ENCODE measurements at places on chromosomes 4 and X.

- DNase-seq, result peak; percentile 11
Observed at GRCh38 chrX:119871245-119871598, 311 bp downstream of the RNF113A start.

- peak; percentile 8 for DNase-seq
Observed at GRCh38 chr4:54400802-54401201, 171.7 kb downstream of the PDGFRA start.

- DNase-seq, result no peak
Observed at GRCh38 chrX:150621652-150622051, 53.2 kb downstream of the MTM1 start.

DNA sequence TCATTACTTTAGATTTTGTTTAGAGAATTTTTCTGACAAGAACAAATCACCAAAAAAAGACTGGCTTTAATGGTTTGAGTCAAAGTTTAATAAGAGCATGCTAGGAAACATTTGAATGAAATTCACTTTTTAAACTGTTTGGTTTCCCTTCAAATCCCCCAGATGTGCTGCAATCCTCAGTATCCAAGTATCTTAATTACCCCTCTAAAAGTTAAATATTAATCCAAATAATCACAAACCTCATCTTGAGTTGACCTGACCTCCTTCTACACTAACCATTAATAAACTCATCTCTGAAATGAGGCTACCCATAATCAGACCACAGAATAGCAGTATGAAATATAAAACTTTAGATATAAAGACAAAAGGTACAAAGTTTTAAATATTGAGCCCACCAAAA, 10.1 kb downstream of the DHX15 start:
- DNase-seq, result no peak

DNA sequence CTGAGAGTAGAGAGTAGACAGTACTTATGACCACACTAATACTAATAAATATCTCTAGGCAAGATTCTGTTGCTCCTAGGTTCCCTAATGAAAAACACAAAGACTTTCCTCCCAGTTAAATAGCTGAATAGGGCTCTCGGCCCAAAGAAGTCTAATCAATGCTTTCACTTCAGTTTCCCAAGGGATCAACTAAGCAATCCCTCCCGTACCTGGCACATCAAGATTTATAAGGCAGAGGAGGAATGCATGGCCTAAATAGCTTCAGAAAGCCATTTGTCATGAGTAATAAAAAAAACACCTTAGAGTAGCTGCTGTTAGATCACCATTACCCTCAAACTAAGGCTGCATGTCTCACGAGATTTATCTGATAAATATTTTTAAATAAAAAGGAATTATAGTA, 56.8 kb upstream of the EXOC1L start:
- DNase-seq, result no peak

- DNase-seq, result no peak
Observed at GRCh38 chr4:2059046-2059725, at the start of gene NAT8L. Gene NAT8L (plus strand): TSS chr4:2059327. CDS start chr4:2059512, 185 bp downstream.

DNA sequence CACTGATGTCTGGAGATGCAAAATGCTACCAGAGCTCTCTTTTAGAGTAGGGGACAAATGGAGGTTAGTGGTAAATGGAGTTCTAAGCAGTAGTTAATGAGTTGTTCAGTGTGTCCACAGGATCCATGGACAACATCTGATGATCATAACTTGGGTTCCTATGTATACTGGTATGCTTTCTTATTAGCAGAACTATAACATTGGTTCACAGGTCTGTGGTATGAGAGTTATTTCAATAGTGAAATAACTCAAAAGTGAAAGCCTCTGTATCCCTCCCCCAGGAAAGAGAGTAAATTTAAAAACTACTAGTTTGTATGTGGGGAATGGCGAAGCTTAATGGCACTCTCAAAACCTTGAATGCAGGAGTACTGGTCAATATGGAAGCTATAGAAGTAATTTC, 363.5 kb upstream of the EMCN start:
- no peak for DNase-seq

DNA sequence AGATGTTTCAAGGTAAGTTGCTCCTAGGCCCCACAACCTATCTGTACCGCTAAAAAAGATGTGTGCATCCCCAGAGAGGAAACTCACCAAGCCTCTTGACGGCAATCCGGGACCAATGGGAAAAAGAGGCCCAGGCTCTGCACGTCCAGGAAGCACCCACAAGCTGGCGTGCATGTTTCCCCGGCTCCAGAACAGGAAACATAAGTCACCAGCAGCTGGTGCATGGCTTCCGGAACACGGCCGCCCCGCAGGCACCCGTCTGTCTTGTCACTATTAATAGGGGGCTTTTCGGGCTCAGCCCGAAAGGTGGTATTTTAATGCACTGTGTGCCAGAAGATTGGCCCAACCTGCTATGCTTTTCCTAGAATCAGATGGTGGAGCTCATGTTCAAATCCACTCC, 22.2 kb downstream of the CRMP1 start:
- DNase-seq, result no peak

DNA sequence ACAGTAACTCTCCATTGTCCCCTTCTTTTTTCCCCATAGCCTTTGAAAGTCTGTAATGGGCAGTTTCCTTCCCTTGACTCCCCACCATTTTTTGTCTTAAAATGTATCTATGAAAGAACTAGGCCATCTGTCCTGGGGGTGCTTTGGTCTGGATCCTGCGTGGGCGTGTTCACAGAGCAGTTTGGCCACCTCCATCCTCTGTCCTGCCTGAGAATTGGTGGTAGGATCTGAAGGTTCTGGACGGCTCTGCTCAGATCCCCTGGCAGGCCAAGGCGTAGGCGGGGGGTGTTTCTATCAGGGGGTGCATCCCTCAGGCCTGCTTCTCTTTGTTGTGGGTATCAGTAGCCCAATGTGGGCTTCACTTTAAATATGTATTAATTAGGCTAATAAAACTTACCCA, 107.1 kb downstream of the FAM193A start:
- no peak for DNase-seq

GRCh38 chr4:114890773-114891172, 222.6 kb downstream of the NDST4 start:
- DNase-seq, result no peak

DNA sequence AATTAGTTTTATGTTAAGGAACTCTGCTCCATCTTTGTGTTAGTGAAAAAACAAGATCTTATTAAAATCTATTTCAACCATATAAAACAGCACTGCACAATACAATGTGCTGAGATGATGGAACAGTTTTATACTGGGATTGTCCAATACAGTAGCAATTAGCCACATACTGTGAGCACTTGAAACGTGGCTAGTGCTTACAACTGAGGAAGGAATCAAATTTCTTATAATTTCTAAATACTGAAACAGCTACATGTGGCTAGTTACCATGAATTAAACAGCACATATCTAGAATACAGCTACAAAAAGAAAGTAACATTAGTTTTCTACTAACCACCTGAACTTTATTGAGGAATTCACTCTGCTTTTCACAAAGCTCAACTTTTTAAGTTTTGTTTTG, 14.7 kb downstream of the NFXL1 start:
- DNase-seq, result no peak

- no peak for DNase-seq
Observed at GRCh38 chrX:131331152-131331551, 42.0 kb upstream of the IGSF1 start.

DNA sequence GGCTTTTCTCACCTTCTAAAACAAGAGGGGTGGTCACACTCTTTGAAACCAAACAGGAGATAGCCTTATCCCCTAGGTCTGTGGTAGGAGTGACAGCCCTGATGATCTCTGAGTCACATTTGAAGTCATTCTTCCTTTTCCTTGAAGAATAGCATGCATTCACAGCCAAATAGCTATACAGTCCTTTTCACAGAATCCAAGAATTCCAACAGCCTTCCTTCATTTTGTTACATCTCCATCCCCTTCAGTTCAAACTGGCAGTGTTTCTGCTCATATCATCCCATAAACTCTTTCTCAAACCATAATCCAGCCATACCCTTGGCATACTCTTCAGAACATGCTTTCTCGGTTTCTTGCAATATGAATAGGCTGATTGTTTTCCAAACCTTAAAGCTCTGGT, 33.3 kb upstream of the TMEM184C start:
- DNase-seq, result no peak

DNA sequence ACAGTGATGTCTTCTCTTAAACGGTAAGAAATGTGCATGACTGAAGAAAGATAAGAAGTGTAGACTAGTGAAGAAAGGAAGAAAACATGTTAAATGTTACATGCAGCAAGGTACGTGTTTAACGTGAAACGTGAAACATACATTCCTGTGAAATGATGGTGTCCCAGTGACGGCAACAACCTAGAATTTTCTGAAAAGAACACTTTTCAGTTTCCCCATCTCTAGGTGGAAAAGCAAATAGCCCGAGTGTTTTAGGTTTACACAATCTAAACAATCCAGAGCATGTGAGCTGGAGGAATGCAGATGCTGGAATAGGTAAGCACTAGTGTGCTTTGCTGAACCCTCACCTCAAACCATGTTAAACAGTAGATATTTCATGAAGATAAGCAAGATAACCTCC, 60.7 kb downstream of the CLNK start:
- no peak for DNase-seq

DNA sequence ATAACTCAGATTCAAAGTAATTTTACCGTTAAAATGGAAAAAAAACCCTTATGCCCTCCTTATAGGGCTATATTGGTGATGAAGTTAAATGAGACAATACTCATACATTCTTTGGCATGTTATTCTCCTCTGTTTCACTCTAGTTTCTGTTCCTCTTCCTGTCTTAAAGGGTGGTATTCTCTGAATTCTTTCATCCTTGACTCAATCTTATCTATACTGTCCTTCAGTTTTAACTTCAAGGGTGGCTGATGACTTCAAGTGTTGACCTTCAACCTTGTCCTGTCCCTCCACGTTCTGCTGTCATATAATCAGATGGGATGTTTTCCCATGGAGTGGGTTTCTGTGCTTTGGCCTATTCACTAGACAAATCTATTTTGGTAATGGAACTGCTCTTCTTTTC, 44.0 kb downstream of the ZNF518B start:
- DNase-seq, result no peak

DNA sequence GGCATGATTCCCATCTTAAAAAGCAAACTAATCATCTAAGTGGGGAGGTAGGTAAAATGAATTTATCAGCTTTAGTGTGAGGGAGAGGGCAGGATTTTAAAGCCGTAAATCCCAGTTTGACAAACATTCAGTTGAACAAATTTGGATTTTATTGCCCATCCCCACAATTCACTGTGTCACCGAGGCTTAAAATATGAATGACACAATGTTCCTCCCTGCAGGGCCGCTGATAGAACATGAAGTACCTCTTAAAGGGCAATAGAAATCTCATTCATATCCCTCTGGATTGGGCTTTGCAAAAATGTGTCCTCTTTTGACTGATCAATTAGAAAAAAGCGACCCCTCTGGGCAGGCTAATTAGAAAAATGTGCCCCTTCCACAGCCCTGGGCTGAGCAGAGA, 45.5 kb upstream of the SMAD1 start:
- no peak for DNase-seq

GRCh38 chr4:1021386-1022050, 10.1 kb downstream of the FGFRL1 start:
- no peak for DNase-seq

- no peak for DNase-seq
Observed at GRCh38 chr4:125045311-125045710, 269.4 kb upstream of the FAT4 start.

GRCh38 chrX:1041091-1041490, 171.4 kb downstream of the CRLF2 start:
- no peak for DNase-seq

- DNase-seq, result no peak
Observed at GRCh38 chr4:20260821-20261220, 9.1 kb downstream of the SLIT2 start.

GRCh38 chr4:152936446-152937335, 568 bp downstream of the FHDC1 start:
- peak; percentile 35 for DNase-seq

DNA sequence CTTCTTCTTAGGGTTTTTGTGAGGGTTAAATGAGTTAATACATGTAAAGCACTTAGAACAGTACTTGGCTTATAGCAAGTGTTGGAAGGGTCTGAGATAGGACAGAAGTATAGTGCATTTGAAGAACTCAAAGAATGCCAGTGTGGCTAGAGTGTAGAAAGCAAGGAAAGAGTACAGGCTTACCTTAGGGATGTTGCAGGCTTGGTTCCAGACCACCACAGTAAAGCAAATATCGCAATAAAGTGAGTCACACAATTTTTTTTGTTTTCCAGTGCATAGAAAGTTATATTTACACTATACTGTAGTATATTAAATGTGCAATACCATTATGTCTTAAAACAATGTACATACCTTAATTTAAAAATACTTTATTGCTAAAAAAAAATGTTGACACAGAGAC, 41.3 kb downstream of the KIF4A start:
- no peak for DNase-seq

DNA sequence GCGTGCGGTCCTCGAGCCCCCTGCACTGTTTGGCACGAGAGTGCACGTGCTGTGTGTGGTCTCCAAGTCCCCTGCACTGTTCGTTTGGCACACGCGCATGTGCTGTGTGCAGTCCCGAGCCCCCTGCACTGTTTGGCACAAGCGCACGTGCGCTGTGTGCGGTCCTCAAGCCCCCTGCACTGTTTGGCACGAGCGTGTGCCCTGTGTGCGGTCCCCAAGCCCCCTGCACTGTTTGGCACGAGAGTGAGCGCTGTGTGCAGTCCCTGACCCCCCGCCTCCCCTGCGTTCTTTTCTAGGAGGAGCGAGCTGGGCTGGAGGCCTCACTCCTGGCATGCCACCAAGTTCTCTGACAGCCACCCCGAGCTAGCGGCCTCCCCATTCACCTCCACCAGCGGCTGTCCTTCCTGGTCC, 76.5 kb upstream of the CLDN34 start:
- DNase-seq, result no peak

DNA sequence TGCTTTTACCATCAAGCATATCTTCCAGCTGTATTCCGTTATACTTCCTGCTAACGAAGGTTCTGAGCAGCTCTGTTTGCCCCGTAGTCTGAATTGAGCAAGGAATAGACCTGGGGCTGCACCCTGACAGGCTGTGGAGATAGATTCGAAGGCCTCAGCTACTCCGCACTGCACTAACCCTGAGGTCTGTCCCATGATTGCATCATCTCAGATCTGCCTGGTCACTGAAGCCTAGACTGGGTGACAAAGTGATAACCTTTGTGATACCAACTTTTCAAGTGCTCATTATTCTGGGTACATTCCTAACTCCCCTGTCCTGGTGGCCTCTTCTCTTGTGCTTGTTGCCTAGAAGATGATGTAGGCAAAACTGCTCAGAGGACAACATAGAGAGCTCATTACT, 29.9 kb upstream of the PGRMC1 start:
- no peak for DNase-seq

DNA sequence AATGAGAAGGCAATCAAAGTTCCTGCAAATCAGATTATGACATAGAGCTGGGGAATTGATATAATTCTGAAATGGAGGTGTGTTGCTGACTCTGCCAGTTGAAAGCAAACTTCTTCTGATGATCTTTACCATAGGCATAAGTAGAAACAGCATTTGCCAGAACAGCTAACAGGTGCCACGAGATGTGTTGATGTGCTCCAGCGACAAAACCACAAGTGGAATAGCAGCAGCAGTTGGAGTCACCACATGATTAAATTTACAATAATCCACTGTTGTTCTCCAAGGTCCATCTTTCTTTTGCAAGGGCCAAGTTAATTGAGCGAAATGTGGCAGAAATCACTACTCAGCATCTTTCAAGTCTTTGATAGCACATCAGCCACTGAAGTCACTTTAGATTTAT, 3.7 kb upstream of the OSTC start:
- no peak for DNase-seq

- no peak for DNase-seq
Observed at GRCh38 chrX:11412715-11413623, 119.8 kb downstream of the AMELX start.

- DNase-seq, result no peak
Observed at GRCh38 chr4:99853999-99854398, 37.4 kb downstream of the DAPP1 start.
